ENCODE measurements at places on chromosomes 5 and 9. TPM values are rescaled to one million over a fixed set of nuclear protein-coding genes. Genes with fewer than 3 reads are reported as not detected.

The STPG3 gene
- not detected for total RNA-seq

The SYNPO gene
- total RNA-seq, result 123 TPM

The TMEM171 gene
- 1.6 TPM for total RNA-seq

The NR5A1 gene
- 0.37 TPM for total RNA-seq

The SLC2A8 gene
- total RNA-seq, result 25.0 TPM

- DNase-seq, result no peak
Observed at GRCh38 chr5:91374893-91375520, 8.1 kb downstream of the ARRDC3 start.

DNA sequence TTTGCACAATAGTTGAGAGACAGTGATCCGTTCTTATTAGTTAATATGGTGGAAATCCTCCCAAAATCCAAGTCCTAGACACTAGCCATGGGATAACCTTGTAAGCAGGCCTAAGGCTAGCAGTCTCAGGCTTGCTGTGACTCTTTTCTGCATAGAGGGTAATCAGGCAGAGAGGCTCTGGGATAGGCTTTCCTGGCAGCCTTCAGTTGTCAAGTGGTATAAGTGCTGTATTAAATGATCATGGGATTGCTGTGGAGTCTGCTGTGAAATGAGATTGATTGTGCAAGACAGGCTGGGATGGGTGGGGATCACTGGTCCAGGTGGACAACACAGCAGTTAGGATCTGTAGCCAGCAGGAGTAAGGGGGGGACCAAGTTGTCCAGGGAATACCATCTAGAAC lies 416.4 kb downstream of the TLE4 start:
- no peak for DNase-seq

DNA sequence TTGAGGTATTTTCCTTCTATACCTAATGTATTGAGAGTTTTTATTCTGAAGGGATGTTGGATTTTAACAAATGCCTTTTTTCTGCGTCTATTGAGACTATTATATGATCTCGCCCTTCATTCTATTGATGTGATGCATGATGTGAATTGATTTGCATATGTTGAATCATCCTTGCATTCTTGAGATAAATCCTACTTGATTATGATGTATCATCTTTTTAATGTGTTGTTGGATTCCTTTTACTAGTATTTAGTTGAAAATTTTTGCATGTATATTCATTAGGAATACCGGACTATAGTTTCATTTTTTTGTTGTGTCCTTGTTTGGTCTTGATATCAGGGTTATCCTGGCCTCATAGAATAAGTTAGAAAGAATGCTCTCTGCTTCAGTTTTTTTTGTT lies 169.7 kb downstream of the NPR3 start:
- DNase-seq, result no peak

GRCh38 chr5:94432499-94432898 lies 185.9 kb downstream of the KIAA0825 start:
- DNase-seq, result no peak

DNA sequence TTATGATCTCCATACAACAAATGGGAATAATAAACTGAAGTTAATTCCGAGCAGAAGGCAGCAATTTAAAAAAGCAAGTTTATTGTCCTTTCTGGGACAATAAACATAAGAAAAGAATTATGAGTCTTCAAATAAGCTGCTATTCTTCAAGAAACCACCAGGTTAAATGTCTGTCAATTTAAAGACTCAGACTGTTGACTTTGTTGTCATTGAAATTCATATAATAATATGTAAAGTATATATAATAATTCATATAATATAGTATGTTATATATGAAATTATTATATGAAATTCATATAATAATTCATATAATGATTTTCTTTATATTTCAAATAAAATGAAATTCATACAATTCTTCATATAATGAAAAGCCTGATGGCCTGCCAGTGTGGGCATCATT lies 497.5 kb upstream of the RGMB start:
- no peak for DNase-seq

DNA sequence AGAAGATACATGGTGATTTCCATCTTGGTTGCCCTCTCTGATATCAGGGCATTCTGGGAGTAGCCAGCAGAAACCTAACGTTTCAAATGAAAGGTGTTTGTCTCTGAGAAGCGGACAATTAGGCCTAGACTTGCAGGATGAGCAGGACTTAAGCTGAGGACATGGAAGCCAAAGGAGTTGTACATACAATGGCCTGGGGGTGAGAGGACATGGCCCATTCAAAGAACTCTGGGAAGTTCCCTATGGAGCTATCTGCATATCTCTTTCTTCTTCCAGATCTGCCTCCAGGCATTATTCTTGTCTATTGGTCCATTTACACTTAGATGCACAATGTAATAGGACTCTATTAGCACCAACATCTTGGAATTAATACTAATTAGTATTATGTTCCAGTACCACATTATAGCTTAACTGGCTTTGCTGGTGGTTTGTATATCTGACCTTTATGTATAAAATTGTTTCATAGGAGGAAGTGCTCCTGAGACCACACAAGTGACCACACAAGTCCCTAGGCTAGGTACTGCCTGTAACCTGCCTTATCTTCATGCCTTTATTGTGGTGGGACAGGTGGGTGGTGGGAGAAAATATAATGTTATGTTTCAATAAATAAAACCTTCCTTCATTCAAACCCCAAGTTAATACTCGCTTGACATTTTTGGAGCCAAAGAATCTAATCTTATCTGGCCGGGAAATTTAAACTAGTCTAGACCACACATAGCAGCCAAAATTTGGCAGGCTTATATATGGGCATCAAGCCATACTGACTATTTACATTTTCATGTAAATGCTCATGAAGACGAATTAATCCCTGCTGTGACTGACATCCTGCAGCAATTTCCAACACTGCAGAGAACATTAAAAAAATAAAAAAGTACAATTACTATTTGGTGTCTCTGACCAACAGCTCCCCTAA lies 52.1 kb upstream of the EQTN start:
- no peak for DNase-seq

GRCh38 chr9:8871396-8871795 lies 1071.8 kb upstream of the DMAC1 start:
- no peak for DNase-seq

GRCh38 chr9:36127652-36128244 lies 8.8 kb upstream of the GLIPR2 start:
- no peak for DNase-seq

DNA sequence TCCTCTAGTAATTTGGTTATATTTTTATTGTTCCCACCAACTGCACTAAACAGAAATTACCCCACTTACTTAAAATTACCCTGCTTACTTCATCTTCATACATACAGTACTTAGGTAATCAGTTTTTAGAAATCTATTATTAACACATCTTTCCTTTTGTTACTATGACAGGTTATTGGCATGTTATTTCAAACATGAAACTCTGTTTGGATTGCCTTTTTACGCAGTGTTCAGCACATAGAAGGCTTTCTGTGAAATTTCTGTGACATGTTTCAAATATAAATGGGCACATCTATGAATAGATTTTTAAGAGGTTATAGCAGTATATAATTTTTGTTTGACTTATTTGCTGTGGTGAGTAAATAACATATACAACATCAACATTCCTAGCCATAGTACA lies 22.5 kb downstream of the SRFBP1 start:
- DNase-seq, result no peak

DNA sequence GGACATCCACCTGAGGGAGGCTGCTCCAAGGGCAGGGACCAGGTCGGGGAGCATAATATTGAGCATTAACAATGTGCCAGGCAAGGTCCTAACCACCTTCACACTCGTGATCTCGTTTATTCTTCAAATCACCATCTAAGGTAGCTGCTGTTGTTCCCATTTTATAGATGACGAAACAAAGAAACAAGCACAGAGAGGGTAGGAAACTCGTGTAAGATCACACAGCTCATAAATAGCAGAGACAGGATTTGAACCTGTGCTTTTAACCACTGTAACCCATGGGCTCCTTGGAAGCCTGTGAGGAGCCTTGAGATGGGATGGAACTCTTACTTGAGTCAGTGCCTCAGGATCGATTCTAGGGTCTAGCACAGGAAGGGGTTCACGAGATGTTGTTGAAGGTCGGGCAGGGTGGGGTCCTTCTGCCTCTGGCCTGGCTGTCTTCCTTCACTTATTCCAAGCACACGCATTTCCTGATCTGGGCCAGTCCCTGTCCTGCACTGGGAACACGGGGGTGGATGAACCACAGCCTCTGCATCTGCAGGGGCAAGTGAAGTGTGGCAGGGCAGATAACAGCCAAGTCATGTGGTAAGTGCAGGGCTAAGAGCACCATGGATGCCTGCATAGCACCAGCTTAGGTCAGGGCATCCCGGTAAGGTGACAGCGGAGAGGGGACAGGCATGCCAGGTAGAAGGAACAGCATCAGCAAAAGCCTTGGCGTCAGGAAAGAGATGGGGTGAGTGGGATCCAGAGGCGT lies 188.1 kb downstream of the MELK start:
- DNase-seq, result no peak

DNA sequence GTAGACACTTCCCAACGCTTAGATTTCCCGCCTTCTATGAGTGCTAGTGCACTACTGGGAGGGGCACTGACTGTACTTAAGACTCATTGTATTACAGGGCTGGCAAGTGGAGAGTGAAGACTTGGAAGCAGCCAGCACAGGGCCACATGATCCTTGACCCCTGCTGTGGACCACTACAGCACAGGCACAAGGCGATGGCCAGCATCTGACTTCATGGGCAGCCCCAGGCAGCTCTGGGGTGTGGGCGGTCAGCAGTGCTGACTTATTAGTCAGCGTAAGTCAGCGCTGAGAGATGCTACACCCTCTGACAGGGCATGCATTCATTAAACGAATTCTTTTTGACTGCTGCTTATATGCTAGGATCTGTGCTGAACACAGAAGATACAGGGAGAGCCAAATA lies 9.3 kb downstream of the SLC46A2 start:
- no peak for DNase-seq

DNA sequence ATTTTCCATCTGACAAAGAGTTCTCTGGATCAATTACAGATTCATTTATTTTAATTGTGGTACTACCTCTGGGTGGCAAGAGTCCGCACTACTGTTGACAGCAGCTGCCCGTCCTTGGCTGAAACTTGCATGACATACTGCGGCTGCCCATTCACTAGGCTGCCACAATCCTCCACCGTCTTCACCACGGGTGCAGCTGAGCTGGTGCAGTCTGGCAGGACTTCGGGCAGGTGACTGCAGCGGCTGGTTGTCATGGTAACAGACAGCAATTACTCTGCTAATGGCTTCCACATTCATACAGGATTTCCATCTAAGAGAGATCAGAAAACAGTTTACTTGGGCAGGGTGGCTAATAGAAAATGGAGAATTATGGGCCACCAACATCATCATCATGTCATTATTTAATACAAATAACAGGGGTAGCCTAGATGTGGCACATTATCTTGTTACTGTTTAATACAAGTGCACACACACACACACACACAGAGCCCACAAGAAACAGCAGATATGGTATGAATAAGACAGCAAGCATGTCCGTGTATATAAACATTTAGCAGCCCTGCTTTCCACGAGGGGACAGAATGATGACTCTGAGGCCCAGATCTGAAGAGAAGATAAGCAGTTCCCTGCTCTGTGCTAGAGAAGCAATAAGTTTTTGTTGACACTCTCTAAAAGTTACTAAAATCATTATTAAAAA lies 112.3 kb downstream of the MARCHF3 start:
- peak; percentile 38 for DNase-seq

GRCh38 chr5:13346401-13346800 lies 598.1 kb downstream of the DNAH5 start:
- DNase-seq, result no peak

GRCh38 chr5:85517386-85517785 lies 1100.4 kb upstream of the COX7C start:
- no peak for DNase-seq

- DNase-seq, result no peak
Observed at GRCh38 chr9:86822006-86822801, 125.1 kb downstream of the GAS1 start.

- DNase-seq, result no peak
Observed at GRCh38 chr9:113695901-113696300, 180.2 kb upstream of the ZNF618 start.

DNA sequence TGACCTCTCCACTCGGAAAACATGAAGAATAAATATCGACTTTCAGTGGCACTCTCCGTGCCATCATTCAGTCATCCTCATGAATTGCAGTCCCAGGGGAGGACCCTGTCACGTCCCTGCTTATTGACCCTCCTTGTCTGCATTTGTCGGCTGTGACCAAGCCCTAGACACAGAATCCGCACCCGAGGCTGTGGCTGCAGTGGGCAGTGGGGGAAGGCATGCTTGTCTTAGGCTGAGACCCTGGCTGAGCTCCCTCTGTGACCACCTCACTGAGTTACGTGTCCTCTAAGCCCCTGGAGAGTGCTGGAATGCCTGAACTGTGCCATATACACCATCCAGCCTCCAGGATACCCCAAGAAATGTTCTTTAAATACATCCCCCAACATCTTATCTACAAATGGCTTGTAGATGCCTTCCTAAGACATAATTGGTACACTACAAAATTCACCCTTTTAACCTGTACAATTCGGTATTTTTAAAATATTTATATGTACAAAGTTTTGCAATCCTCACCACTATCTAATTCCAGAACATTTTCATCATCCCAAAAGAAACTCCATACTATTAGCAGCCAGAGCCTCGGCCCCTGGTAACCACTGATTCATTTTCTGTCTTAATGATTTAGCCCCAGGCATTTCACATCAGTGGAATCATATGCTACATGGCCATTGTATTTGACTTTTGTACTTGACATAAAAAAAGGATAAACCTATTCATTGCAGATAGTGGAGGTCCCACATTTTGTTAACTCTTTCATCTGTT lies 80.8 kb upstream of the ICE1 start:
- DNase-seq, result no peak

GRCh38 chr5:80656425-80656824 lies 1.6 kb upstream of the DHFR start:
- DNase-seq, result no peak

DNA sequence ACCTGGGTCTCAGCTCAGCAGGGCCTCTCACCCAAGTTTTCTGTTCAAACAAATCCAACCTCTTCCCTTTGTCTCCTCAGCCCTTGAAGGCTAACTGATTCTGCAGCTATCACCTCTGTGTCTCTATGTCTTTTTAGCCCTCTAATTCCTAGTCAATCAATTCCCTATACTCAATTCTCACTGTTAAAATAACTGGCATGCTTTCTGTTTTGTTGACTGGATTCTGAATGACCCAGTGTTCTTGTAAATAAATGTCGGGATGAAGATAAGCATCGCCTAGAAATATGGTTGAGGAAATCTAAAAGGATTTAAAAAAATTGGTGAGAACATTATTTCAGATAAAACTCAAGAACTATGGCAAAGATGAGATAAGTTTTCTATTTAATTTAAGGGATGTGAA lies 210.2 kb downstream of the ICE1 start:
- DNase-seq, result no peak

- no peak for DNase-seq
Observed at GRCh38 chr9:108991479-108991878, 21.8 kb downstream of the CTNNAL1 start.

GRCh38 chr9:70549926-70550325 lies 135.5 kb upstream of the KLF9 start:
- DNase-seq, result no peak

- no peak for DNase-seq
Observed at GRCh38 chr5:103232393-103232999, 26.1 kb upstream of the MACIR start.

GRCh38 chr5:150036513-150036912 lies 36.0 kb downstream of the HMGXB3 start:
- DNase-seq, result peak; percentile 33

Measured in mucosa of gallbladder (tissue), 1 donor.